PC-3 (cell line): ENCODE measurements at places on chromosomes 4 and X.
A peak's percentile ranks its signal among the peaks of the same experiment; 100 is the strongest.

DNA sequence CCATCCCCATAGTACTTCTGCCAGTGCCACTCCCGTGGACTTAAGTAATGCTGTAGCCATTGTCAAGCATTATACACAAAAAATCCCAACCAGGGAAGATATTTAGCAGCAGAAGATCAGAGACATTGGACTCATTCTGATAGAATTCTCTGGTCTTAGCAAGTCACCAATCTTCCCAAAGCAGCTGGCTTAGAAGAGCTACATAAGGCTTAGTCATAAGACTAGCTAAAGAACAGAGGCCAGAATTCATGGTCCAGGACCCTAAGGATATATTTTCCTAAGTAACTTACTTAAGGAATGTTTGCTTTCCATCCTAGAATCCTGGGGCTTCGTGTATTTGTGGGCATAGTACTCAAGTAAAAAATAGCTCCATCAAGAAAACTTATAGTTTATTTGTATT is 100.3 kb upstream of the SLIT2 start:
- peak; percentile 1 for DNase-seq

DNA sequence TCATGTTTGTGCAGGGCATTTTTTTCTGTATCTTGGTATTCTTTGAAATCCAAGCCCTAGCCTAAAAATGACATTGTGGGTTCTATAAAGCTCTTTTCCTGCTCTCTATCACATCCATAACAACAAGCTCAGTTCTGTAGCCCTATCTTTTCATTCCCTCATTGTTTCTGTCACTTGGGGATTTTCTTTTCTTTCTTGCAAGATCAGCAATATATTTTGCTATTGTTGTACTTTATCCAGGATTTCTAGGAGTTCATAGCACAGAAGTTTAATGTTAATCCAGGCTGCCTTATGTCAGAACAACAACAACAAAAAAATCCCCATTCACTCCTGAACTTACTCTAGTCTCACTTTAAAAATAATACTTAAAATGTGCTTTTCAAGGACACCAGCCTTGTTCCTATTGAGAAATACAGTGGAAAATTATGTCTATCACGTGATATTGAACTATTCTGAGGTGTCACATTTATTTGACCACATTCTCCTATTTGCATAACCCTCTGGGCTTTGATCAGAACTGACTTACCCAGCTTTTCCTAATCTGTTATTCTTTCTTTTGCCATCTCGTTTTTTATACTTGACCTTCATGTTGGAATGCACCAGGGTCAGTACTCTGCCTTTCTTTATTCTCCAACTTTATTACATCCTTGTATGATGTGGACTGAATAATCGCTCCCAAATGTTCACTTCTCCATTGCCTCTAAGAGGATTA is 112.8 kb downstream of the MAGEB5 start:
- DNase-seq: no peak

DNA sequence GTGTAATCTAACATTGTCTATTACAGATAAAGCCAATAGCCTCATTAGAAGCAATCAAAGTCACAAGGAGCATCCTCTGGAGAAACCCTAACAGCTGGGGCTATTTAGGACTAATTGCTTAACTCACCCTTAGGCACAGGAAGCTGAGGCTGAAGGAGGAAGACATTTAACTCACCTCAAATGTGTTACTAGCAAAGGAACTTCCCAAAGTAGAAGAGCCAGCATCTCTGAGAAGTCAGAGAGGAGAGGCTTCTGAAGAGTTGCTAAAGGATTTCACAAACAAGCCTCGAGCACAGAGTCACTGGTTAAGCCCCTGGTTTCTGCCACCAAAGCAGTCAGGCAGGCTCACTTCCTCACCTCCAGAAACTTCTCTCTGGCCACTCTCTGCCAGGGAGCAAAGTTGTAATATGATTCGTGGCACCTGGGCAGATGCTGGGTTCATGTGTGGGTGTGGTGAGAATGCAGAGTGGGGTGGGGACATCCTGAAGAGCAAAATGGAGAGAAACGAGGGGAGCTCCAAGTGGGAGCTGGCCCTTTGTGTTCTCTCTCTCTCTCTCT is 201.3 kb downstream of the HS6ST2 start:
- DNase-seq: no peak

GRCh38 chrX:72371405-72371804 is 65.7 kb upstream of the CITED1 start:
- no peak for DNase-seq

DNA sequence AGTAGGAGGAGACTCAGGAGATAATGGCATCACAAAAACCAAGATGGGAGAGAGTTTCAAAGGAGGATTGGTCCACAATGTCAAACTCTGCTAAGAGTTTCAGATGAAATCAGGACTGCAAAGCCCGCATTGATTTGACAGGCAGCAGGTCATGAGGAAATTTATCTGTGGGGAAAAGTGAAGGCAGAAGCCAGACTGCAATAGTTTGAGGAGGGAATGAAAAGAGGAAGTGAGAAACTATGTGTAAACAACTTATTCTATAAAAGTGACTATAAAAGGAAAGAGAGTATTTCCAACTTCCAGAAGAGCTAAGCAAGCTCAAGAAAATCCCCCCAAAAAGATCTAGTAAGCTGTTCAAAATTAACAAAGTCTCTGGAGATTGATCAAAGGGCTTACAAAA is 66.3 kb upstream of the DGKK start:
- no peak for DNase-seq

DNA sequence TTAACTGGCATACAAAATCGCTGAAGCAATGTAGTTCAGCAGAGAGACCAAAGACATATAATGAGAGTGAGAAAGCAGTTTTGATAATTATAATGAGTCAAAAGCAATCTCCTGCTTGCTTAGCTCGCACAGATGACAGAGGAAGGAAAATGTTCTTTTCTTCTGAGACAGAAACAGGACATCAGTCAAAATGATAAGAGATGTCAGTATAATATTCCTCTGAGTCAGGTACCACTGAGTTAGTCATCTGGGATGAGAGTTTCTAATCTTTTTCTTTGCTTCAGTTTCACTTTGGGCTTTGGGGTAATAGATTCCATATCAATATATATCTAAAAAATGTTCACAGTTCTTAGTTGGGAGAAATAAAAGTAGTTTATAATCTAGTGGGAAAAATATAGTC is 387.2 kb downstream of the PCDH7 start:
- no peak for DNase-seq

DNA sequence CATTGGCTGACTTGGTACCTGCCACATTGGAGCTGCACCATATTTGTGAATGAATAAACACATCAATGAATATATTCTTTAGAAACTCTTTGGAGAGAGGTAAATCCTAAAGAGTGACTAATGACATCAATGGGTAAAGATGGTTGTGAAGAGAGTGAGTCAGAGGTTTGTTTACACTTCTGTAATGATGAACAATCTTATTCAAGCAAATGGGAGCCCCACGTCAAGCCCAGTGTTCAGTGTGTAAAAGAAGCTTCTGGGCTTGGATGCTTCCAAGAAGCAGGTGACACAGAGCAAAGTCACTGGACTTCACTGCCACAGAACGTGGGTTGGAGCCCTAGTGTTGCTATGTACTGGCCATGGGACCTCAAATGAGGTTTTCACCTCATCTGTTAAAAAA is 319.0 kb downstream of the STK32B start:
- peak; percentile 90 for DNase-seq

GRCh38 chrX:153595859-153596857 is 2.8 kb downstream of the CCNQ start:
- no peak for DNase-seq

DNA sequence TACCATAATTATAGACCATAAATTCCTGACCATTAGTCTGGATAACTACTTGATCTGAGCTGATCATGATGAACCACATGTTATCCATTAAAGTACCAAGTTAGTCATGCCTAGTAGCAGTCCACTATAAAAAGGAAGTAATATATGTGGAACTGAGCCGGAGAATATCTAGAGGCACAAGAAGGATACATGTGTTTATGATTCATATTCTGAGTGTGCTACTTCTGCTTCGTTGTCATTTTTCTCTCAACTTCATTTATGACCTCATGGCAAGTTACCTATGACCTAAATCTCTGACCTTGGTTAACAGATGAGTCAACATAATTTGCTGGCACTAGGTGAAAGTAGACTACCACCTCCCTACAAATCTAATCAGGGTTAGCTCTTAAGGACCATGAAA is 56.5 kb upstream of the ANKRD17 start:
- DNase-seq: peak; percentile 16

DNA sequence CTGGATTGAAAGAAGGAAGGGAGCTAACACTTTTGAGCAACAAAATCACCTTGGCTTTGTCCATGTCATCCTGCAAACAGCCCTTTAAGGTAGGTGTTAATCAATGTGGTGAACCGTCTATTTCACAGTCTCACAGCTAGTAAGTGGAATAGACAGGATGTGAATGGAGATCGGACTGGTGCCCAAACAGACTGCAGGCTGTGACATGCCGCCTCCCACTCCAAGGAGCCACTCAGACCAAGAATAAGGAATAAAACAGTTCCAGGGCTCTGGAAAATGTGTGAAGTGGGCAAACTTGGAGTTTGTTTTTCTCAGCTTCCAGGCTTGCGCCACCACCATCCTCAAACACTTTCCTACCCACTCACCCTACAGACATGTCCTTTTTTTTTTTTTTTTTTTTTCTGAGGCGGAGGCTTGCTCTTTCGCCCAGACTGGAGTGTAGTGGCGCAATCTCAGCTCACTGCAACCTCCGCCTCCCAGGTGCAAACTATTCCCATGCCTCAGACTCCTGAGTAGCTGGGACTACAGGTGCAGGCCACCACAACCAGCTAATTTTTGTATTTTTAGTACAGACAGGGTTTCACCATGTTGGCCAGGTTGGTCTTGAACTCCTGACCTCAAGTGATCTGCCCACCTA is 57.7 kb upstream of the SEC24B start:
- DNase-seq: no peak

DNA sequence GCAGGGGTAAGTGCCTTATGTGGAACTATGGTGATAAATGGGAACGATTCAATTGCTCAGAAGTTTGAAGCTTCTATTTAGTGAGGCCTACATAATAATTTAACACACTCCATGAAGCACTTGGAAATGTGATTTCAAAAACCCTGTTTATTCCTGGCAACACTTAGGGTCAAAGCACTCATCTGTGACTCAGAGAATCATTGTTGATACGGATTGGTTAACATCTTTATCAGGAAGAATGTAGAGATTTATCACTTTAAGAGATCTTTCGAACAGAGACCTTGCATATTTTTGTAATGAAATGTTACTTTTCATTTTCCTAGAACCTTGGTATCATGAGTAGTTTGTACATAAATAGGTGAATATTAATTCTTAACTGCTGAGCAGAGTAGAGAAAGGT is 269.1 kb upstream of the SLIT2 start:
- DNase-seq: peak; percentile 21

GRCh38 chr4:86014599-86014998 is 345.3 kb downstream of the MAPK10 start:
- DNase-seq: no peak

DNA sequence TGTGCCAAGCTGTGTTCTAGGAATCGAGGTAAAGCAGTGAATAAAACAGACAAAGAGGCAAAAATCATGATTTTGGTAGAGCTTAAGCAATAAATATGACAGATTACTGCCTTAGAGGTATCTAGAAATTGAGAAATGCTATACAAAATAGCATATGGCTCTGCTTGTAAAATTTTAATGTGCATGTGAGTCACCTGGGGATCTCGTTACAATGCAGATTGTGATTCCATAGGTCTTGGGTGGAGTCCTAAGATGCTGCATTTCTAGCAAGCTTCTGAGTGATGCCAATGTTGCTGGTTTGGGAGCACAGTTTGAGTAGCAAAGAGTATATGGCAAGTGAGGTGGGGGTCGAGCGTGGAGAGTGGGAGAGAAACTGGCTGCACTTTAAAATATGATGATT is 697.3 kb upstream of the MAGEB2 start:
- peak; percentile 87 for DNase-seq

DNA sequence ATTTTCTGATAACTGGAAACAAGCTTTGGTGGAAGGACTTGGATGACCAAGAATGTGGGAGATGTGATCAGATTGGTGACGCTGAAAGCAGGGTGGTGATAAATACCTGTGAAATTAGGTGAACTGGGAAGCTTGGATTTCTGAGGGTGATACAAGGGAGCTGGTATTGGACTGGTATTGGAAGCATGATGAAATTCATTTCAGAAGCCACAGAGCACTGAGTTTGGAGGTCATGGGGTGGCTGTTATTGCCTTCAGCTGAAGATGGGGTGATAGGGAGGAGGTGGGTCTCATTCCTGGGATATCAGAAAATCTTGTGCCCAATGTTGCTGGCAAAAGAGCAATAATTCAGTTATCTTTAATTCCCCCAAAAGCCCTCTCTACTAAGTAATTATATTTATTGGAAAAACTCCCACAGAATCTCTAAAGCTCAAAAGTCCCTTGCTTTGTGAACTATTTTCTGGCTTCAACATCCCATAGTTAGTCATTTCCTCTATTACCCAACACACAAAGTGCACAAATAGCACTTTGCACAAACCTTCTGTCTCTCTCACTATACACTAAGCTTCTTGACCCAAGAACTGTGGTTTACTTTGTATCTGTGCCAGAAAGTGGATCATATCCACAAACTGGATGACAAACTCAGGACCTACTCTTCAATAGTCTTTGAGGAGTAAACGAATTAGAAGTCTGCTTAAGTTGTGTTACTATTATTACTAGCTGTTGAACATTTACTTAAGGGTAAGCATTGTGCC is 23.1 kb upstream of the CAMK2D start:
- DNase-seq: peak; percentile 95

DNA sequence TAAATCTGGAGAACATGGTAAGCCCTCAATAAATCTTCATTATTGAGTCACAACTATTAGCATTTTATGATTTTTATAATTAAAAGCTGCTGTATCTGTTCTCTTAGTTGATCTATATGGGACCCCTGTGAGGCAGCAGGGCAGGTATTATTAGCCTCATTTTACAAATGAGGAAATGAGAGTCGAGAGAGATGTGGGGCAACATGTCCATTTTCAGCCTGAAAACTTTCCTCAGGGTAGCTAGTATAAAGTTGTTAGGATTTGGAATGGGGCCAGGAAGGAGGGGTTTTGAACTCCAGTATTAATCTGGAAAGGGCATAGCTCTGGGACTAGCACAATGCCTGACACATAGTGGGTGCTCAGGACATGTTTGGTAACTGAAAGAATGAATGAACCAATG is 191.7 kb upstream of the GPC4 start:
- no peak for DNase-seq
